ENCODE measurements at places on chromosomes 2 and 18.

GRCh38 chr18:49704334-49704733, 109.0 kb downstream of the ACAA2 start:
- no peak overlapping the region for H3K4me3 ChIP-seq
- H3K27me3 ChIP-seq, result no peaks in the 10 kb centered on the region
- H3K27ac ChIP-seq, result no peak overlapping the region
- no peaks in the 10 kb centered on the region for H3K4me1 ChIP-seq
- H3K36me3 ChIP-seq, result no peaks in the 10 kb centered on the region

- peak overlapping the region; percentile 87 for H3K4me3 ChIP-seq
- H3K4me1 ChIP-seq, result peaks cover 60% of the 10 kb centered on the region
- no peaks in the 10 kb centered on the region for H3K27me3 ChIP-seq
- H3K36me3 ChIP-seq, result no peaks in the 10 kb centered on the region
- no peak for DNase-seq
- peak overlapping the region; percentile 98 for H3K27ac ChIP-seq
Observed at GRCh38 chr2:231615058-231615671, 22.5 kb downstream of the TEX44 start.

DNA sequence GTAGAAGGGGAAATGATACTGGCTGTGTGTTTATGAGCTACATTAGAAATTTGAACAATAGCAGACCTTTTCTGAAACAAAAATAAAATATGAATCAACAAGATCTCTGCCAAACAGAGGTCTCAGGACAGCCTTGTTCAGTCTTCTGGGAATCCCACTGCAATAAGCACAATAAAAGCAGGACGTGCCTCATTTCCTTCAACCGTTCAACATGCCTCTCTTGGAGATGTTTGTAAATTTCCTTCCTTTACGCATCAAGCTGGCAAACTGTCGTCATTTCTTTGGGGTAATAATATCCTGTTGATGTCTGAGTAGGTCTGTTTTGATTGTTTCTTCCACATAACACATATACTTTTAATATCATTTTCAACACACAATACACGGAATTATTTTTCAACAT, 77.2 kb downstream of the TCF4 start:
- no peaks in the 10 kb centered on the region for H3K36me3 ChIP-seq
- no peak for DNase-seq
- H3K27ac ChIP-seq, result no peak overlapping the region
- H3K27me3 ChIP-seq, result no peaks in the 10 kb centered on the region

GRCh38 chr2:188534875-188535274, 243.2 kb downstream of the GULP1 start:
- H3K27ac ChIP-seq, result no peak overlapping the region
- DNase-seq, result no peak
- no peaks in the 10 kb centered on the region for H3K4me1 ChIP-seq
- H3K27me3 ChIP-seq, result no peaks in the 10 kb centered on the region
- H3K36me3 ChIP-seq, result peaks cover 44% of the 10 kb centered on the region

DNA sequence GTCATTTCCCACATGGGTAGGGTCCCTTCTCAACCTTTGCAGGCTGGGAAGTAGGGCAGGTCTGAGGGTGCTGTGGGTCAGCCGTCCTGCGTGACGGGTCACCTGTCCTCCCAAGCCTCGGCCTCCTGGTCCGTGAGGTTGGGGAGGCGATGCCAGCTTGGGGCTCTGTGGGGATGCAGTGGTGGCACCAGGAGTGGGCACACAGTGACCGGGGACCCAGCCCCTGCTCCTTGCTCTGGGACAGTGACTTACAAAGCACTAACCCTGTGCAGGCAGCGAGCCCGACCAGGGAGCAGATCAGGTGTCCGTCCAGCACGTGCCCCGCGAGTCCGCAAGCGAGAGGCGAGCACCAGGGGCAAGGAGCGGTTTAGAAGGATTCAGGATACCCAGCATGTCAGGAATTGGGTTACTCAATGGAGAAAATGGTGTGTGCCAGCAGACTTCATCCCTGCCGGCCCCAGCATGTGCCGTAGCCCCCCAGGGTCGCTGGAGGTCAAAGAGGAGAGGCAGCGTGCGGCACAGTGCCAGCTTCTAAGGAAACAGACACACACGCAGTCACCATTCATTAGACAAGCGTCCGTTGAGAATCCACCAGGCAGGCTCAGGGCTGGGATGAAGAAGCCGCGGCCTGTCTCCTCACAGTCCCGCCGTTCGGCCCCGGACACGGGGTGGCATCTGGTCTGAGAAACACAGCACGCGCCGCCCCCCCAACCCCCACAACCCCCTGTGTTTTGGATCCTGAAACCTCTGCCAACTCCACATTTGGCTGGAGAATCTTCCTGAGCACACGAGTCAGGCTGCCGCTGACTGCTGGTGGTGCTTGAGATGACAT, 11.7 kb downstream of the COLEC11 start:
- no peak overlapping the region for H3K4me3 ChIP-seq
- no peaks in the 10 kb centered on the region for H3K27me3 ChIP-seq
- H3K36me3 ChIP-seq, result no peaks in the 10 kb centered on the region
- H3K27ac ChIP-seq, result no peak overlapping the region

DNA sequence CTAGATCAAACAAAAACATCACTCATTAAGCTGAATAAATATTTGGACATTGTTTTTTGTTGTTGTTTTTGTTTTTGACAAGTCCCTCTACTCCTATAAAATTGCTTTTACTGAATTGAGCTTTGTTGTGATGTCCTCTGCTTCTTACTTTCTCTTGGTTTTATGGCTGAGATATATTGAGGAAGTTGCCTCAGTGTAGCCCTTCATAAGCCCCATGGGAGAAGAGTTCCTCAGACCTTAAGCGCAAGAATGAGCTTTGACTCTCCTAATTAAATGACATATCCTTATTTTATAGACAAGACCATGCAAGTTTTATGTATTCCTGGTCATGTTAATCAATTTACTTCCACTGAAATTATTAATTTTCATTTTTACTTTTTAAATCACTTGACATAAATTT, 54.9 kb downstream of the CERKL start:
- peaks cover 3% of the 10 kb centered on the region for H3K27me3 ChIP-seq
- no peaks in the 10 kb centered on the region for H3K4me1 ChIP-seq
- no peak for DNase-seq
- H3K4me3 ChIP-seq, result no peak overlapping the region

GRCh38 chr2:182642328-182642727, 73.7 kb upstream of the DNAJC10 start:
- no peak overlapping the region for H3K27ac ChIP-seq
- no peaks in the 10 kb centered on the region for H3K36me3 ChIP-seq
- DNase-seq, result no peak

DNA sequence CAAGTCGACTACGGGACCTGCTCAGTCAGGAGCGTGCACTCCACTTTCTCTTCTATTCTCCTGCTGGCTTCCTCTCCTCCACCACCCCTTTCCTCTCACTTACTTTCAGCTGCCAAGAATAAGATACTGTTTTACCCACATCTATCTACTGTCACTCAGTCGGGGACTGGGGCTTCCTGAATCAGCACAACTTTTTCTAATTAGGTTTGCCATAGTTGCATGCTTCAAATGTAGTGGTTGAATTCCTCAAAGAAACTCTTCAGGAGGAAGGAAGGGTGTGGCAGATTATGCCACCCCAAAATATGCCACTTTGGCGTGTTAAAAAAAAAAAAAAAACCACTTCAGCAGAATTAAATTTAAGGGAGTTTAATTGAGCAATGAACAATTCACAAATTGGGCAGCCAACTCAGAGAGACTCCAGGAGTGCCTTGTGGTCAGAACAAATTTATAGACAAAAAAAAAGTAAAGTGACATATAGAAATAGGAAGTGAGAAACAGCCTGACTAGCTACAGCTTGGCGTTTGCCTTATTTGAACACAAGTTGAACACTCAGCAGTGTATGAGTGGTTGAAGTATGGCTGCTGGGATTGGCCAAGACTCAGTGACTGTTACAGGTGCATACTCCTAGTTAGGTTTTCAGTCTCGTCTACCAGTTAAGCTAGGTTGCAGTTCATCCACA, 32.5 kb upstream of the RMDN2 start:
- H3K27me3 ChIP-seq, result peaks cover 3% of the 10 kb centered on the region
- no peak overlapping the region for H3K27ac ChIP-seq
- H3K36me3 ChIP-seq, result no peaks in the 10 kb centered on the region
- no peak for DNase-seq
- H3K4me1 ChIP-seq, result peaks cover 5% of the 10 kb centered on the region

GRCh38 chr2:65294701-65295100, 67.1 kb downstream of the ACTR2 start:
- H3K4me1 ChIP-seq, result peaks cover 38% of the 10 kb centered on the region
- no peak for DNase-seq
- H3K4me3 ChIP-seq, result no peak overlapping the region
- peak overlapping the region; percentile 2 for H3K27ac ChIP-seq
- H3K36me3 ChIP-seq, result no peaks in the 10 kb centered on the region
- no peaks in the 10 kb centered on the region for H3K27me3 ChIP-seq

DNA sequence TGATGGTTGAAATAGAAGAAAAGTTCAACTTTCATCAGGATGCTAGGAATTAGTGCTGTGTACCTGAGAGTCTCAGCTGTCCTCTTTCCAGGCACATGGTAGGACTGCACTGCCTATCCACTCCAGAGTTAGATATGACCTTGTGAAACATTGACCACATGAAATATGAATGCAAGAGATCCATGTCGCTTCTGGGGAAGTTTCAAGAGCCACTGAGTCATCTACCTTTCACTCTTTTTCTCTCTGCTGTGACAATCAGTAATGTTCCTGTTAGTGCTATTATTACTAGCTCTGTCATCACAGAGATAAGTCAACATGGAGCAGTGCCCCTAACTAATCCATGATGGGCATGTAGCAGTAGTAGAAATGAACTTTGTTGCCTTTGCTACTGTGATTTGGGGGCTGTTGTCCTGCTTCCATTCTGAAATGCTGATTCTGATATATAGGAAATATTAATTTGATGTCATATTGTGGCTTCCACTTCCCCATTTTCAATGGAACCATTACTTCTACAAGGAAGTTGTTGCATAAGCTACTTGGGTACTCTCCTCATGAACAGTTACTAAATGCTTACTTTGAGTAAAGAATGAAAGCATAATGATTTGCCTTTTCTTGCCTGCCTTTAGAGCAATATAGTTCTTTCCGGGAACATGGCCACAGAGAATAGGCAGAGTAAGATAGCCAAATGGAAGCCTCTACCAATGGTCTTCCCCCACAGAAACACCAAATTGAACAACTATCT, 192.8 kb upstream of the ZNF521 start:
- no peaks in the 10 kb centered on the region for H3K4me1 ChIP-seq
- no peak overlapping the region for H3K27ac ChIP-seq
- no peak for DNase-seq
- H3K4me3 ChIP-seq, result no peak overlapping the region
- H3K27me3 ChIP-seq, result no peaks in the 10 kb centered on the region

DNA sequence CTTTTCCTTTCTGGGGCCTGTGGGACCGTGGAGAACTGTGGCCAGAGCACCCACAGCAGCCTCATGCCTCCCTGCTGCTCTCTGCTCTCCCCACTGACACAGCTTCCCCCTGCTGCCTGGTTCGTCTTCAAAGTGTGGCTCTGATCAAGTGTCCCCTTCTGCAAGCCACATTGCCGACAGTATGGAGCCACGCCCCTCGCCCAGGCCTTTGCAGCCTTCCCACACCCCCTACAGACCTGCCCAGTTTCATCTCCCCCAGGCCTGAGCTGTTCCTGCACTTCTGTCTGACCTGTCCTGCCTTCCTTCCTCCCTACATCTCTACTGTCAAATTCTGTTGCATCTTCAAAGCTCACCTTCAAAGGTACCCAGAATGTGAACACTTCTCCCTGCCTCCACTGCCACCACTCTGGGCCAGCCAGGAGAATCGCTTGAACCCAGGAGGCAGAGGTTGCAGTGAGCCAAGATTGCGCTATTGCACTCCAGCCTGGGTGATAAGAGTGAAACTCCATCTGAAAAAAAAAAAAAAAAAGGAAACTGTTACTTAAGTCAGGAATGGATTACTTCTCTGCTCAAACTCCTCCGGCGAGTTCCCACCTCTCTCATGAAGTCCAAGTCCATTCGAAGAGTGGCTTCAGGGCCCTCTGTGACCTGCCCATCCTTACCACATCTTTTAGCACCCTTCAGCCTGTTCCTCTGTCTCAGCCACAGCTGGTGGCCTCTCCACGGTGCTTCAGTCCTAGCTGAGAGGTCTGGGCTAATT, 29.0 kb upstream of the CATIP start:
- DNase-seq, result no peak
- H3K27me3 ChIP-seq, result peaks cover 47% of the 10 kb centered on the region
- H3K36me3 ChIP-seq, result no peaks in the 10 kb centered on the region
- H3K27ac ChIP-seq, result no peak overlapping the region
- H3K4me1 ChIP-seq, result peaks cover 20% of the 10 kb centered on the region

DNA sequence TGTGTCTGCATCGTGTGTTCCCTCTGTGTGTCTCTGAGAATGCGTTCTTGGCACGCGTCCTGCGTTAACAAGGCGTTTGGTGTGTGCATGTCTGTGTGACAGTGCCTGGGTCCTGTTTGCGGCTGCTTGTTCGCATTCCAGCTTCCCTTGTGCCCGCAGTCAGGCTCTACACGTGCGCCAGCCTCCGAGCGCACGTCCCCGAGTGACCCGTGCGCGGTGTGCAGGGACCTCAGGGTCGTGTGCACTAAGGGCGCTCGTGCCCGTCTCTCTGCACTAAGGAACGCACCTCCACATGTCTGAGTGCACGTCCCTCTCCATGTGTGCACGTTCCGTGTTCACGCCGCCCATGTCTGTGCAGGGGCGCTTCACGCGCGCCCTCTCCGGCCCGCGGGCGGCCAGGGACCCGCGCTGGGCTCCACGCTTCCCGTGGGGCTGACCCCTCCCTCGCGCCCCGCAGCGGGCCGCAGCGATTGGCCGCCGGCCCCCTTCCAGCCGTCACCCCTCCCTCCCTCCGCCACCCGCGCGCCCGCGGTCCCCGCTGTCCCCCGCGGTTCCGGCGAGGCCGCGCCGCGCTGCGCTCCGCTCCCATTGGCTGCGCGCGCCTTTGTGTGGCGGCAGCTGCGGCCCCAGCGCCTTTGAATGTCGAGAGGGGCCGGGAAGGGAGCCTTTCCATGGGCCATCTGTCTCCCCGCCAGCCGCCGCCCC, 229.4 kb downstream of the HAUS1 start:
- peak overlapping the region; percentile 86 for H3K4me3 ChIP-seq
- H3K36me3 ChIP-seq, result peaks cover 2% of the 10 kb centered on the region
- peak overlapping the region; percentile 9 for H3K27ac ChIP-seq

- H3K36me3 ChIP-seq, result peaks cover 24% of the 10 kb centered on the region
- peaks cover 3% of the 10 kb centered on the region for H3K4me1 ChIP-seq
- no peaks in the 10 kb centered on the region for H3K27me3 ChIP-seq
Observed at GRCh38 chr2:152585830-152586484, 131.3 kb downstream of the PRPF40A start.

DNA sequence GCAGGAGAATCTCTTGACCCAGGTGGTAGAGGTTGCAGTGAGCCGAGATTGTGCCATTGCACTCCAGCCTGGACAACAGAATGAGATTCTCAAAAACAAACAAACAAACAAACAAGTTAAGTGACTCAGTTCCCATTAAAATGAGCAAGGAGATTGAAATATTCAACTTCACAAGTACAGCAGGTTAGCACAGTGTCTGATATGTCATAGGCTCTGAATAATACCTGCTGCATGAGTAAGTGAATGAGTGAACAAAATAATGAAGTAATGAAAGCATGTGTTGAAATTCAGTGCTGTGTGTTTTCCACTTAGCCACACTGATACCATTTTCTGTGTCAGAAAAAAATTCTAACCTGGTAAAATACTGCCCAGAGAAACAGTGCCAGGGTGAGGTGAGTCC, 41.9 kb upstream of the SETBP1 start:
- no peaks in the 10 kb centered on the region for H3K36me3 ChIP-seq
- H3K4me3 ChIP-seq, result no peak overlapping the region
- H3K27ac ChIP-seq, result no peak overlapping the region
- no peaks in the 10 kb centered on the region for H3K4me1 ChIP-seq
- no peaks in the 10 kb centered on the region for H3K27me3 ChIP-seq

Data from neural crest cell (in vitro differentiated cells).